ENCODE measurements at places on chromosomes 12 and 14.
A peak's percentile ranks its signal among the peaks of the same experiment; 100 is the strongest.

DNA sequence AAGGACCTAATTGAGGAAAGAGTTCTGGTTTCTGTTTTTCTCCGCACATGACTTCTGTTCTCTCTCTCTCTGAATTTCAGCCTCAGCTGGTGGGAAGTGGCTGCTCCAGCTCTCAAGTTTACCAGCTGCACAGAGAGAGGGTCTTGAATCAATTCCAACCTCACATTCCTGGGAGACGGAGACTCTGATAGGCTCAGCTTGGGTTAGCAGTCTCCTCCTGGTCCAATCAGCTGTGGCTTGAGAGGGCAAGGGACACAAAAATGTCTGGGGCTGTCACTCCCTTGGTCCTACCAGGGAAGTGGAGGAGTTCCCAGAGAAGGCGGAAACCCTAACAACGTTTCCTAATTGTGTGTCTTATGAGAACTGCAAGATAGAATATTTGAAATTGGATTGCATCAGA lies 7.0 kb downstream of the CCDC63 start:
- no peak for DNase-seq

GRCh38 chr12:13336216-13336615 lies 139.7 kb downstream of the EMP1 start:
- no peak for DNase-seq

GRCh38 chr12:46152456-46152855 lies 116.4 kb downstream of the SLC38A1 start:
- DNase-seq, result no peak

DNA sequence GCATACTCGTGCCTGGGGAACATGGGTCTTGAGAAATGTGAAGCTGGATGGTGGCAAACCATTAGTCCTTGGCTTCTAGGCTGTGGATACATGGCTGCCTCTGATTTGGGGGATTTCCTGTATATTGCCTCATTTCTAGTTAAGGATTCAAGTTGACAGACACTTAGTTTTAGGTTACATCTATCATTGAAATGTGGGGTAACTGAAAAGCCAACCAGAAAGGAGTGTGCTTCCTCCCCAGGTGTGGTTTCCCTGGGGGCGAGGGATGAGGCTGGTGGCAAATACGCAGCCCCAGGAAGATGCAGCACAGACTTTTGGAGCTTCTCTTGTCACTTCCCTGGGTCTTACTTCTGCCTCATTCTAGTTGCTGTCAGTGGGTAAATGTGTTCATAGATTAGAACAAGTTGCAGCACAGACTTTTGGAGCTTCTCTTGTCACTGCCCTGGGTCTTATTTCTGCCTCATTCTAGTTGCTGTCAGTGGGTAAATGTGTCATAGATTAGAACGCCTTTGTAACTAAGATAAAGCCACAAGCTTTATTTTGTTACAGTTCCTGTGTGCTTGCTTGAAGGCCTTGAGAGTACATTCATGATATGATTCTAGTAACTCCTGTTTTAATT lies 85.1 kb downstream of the BORCS5 start:
- no peak for DNase-seq

- DNase-seq, result no peak
Observed at GRCh38 chr12:8667270-8667669, 4.6 kb upstream of the MFAP5 start.

DNA sequence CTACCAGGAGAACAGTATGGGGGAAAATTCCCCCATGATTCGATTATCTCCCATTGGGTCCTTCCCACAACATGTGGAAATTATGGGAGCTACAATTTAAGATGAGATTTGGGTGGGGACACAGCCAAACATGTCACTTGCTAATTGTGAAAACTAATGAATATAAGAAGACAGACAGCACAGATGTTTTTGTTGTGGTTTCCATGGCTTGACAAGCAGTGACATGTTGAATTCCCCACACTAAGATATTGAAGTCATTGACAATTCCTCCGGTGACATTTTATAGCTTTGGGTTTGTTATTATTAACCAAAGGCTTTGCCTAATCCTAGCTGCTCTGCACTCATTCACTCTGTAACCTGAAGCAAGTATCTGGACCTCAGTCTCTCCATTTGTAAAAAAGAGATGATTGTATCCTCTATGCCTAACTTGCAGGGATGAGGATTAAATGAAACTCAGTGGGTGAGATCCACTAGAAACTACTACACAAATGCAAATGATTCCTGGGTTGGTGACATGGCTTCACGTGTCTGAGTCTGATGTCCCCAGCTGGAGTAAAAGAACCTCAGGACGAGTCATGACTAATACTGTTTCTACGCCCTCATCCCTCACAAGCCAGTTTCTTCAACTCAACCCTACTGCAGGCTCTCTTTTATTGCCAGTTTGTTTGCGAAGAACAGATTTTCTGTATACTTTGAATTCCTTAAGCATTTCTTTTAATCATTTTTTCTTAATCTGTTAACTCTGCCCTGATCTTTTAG lies 71.6 kb downstream of the ASCL1 start:
- no peak for DNase-seq

DNA sequence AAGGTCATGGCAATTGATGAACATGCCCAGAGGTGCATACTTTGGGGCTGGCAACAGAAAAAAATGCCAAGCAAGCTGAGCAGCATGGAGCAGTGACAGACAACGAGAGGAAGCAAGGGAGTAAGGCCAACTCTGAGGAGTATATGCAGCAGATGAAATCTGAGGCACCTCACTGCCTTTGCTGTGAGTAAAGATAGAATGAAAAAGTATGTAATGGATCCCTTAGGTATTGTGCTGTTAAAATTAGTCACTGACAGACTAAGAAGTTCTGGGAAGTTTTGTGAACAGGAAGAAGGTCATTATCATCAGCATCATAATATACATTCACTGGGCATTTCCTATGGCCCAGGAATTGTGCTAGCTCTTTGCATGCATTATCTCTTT lies 269.9 kb downstream of the DUSP6 start:
- DNase-seq, result no peak

GRCh38 chr14:63964113-63964512 lies 111.3 kb downstream of the SYNE2 start:
- no peak for DNase-seq

GRCh38 chr14:72524295-72524629 lies 369.6 kb downstream of the DPF3 start:
- no peak for DNase-seq

- DNase-seq, result no peak
Observed at GRCh38 chr12:80777587-80777986, 60.9 kb downstream of the MYF5 start.

GRCh38 chr14:92325835-92326234 lies 2.9 kb downstream of the SLC24A4 start:
- no peak for DNase-seq

DNA sequence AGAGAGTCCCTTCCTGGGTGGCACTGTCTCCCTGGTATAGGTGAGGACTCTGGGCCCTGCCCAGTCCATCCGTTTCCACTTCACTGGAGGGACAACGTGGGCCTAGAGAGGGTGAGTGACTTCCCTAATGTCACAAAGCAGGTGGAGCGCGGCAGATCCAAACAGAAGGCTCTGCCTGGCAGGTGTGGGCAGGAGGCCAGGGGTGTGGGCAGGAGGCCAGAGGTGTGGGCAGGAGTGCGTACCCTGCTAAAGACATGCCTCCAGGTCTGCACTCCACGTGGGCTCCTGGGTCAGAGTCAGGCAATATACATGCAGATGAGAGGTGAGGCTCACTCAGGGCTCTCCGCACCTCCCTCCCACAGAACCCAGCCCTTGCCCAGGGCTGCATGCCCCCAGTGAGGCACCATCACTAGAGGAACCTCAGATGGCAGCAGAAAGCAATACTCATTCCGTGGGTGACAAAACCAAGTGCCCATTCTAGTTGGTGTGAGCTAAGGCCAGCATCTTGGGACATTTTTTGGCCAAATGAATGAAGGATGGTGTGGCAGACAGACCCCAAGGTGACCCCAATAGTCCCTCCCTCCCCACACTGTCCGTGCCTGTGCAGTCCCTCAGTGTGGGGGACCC lies 271.6 kb upstream of the RTL1 start:
- no peak for DNase-seq

GRCh38 chr14:89748004-89748403 lies 206.5 kb downstream of the EFCAB11 start:
- DNase-seq, result peak; percentile 18

DNA sequence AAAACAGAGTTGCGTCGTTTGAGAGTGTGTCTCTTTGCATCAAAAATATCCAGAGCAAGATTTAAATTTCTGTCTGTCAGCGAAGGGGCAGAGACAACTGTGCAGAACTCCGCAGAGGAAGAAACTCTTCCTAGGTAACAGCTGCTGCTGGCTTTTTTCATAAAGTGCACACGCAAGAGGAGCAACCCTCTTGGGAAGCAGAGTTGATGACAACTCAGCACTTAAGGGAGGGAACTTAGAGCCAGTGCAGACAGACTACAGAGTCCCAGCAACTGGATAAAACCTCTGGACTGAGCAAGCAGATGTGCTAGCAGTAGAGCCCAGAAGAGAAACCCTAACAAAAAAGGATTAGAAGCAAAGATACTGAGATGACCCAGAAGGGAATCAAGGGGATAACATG lies 337.1 kb downstream of the PCNX1 start:
- DNase-seq, result no peak

DNA sequence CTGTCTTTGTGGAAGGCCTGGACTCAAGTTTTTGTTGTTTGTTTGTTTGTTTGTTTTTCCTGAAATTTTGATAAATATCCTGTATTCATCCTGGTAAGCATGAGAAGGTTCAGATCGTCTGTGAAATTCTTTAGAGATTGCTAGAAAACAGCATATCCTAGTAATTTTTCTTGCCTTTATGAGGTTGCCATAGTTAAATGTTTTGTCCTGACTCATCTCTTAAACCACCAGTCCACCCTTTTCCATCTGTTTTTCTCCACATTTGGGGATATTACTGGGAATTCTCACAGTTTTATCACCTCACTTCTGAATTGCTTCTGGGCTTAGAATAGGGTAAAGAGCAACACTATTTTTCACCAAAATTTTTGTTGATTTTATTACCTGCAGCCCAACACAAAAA lies 248.3 kb downstream of the FBXL14 start:
- no peak for DNase-seq

GRCh38 chr12:40697566-40698259 lies 5.5 kb downstream of the CNTN1 start:
- no peak for DNase-seq

DNA sequence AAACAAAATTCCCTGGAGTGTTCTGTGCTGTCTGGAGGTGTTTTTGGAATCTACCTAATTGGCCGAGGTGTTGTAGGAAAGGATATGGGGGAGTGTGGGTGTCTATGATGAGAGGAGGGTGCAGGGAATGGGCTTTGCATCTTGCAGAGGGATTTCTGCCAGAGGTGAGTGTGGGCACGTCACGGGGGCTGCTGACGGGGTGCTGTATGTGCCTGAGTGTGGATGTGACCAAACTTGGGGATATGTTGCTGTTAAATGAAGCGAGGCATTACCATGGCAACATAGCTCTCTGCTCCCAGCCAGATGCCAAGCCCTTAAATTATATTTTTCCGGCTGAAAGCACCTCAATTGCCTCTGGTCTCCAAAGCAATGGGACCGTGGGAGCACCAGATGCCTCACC lies 44.3 kb upstream of the SPTLC2 start:
- DNase-seq, result no peak

DNA sequence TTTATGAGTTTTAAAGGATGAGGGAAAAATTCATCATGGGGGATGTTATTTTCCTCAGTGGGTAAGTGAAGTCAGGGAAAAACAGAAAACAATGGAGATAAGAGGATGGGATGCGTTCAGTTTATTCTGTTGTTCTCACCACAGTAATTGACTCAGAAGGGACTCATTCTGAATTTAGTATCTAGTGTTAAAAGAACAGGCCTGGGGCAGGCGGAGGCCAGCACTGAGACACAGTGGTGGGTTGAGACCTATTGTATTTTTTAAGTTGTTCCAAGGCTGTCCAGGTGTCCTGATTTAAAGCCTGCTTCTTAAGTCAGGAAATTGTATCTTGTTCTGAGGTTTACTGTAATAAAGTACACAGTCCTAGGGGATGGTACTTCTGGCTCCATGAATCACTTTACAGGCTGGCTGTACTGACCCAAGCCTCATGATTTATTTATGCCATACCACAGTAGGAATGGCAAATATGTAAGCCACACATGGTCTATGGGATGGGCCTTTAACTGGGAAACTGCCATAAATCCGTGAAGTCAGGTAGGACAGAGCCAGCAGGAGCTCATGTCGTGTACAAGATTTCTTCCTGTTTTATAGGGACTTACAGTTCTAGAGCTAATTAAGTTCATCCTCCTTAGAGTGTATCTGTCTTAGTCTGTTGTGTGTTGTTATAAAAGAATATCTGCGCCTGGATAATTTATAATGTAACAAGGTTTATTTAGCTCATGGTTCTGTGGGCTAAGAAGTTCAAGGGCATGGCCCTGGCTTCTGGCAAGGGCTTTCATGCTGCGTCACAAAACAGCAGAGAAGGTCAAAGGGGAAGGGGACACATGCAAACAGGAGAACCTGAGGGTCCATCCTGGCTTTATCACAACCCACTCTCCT lies 244.1 kb downstream of the FBXL14 start:
- no peak for DNase-seq

DNA sequence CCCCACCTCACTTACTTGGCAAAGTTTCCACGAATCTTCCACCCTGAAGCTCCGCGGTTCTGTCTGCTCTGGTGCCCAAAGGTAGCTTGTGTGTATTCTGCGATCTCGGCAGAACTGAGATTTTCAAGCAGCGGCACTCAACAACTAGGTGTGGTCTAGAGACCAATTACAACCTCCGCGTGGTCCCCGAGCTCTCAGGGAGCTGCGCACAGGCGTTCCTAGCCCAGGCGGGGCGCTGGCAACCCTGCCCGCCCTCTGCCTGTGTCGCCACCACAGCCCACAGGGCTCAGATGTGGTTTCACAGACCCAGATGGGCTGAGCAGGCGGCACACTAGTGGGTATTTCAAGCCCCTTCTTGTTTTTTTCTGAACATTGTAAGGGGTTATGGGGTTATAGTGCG lies 1.5 kb upstream of the DIABLO start:
- DNase-seq, result no peak

DNA sequence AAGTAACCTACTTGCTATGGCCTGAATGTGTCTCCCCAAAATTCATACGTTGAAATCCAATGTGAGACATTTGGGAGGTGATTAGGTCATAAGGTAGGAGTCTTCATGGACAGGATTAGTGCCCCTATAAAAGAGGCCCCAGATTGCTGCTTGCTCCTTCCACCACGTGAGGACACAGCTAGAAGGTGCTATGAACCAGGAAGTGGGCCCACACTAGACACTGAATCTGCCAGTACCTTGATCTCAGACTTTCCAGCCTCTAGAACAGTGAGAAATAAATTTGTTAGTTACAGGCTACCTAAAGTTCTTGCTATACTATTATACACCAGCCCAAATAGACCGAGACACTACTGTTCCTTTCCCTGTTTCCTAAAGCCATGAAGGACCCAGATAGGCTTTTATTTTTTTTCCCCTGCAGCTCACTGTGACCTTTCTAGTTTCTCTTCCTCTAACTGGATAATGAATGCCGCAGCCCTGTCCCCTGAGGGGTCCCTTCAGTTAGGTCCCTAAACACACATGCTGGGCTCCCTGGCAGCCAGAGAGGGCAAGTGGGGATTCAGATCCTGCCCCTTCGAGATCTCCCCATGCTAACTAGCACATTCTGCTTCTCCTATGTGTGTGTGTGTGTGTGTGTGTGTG lies 19.3 kb downstream of the SLC25A3 start:
- DNase-seq, result no peak

Measured in activated naive CD4-positive, alpha-beta T cell treated with anti-CD3 and anti-CD28 coated beads, Interleukin-2, amount 50 U/mL, for 16 hours (primary cell).